ENCODE measurements at places on chromosomes 6 and 20. TPM values are rescaled to one million over a fixed set of nuclear protein-coding genes. Genes with fewer than 3 reads are reported as not detected.

Gene COL11A2
- 0.61 TPM for total RNA-seq

DNA sequence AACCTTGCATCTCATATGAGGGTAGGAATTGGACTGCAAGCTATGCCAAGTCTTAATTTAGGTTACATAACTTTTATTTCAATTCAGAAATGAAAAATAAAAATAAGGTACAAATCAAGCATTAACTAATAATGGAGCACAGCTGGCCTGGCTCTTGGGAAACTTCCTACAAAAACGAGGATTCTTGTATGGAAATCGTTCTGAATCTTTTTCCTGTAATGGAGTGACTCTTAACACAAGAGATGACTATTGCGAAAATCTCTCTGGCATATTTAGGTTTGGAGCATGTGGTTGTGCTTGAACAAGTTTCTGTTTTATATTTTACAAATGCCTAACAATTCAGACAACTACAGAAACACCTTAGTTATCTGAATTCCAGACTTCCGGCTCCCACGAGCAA is 34.0 kb upstream of the PI16 start:
- no peak overlapping the region for H3K27ac ChIP-seq
- peaks cover 37% of the 10 kb centered on the region for H3K36me3 ChIP-seq
- no peak overlapping the region for H3K4me3 ChIP-seq
- peaks cover 43% of the 10 kb centered on the region for H3K4me1 ChIP-seq
- no peaks in the 10 kb centered on the region for H3K27me3 ChIP-seq

DNA sequence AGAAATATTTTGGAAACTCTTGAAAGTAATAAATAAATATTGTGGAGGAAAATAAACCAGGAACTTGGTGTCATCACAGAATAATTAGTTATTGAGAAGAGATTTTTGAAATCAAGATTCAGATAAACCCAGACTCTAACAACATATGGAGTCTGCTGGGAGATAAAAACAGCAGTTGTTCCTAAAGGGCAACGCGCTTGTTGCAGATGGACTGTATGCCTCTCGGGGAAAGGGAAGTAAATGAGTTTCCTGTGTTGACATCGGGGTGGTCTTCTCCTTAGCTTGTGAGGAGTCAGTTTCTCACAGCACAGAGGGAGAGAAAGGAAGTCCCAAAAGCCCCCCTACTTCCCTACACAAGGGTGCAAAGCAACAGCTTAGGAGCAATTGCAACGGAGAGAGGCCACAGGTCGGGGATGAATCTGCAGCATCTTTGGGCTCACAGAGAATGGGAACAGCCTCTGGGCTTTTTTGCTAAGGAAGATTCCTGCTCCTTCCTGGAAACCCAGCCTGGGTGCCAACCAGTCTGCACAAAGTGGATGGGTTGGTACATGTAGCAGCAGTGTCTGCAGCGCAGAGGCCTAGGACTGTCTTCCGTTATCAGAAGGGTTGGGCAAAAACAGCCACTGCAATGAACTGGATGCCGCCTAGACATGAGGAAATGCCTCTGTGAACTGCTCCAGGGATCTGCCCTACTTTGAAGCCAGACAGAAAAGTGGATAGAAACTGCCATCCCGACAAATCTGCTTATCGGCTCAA is 603.0 kb upstream of the NRSN1 start:
- H3K4me3 ChIP-seq: no peak overlapping the region
- no peaks in the 10 kb centered on the region for H3K4me1 ChIP-seq
- H3K36me3 ChIP-seq: no peaks in the 10 kb centered on the region
- peaks cover 1% of the 10 kb centered on the region for H3K27me3 ChIP-seq
- no peak overlapping the region for H3K27ac ChIP-seq

GRCh38 chr6:34697904-34698559 is 1.5 kb upstream of the ILRUN start:
- peaks cover 38% of the 10 kb centered on the region for H3K4me1 ChIP-seq
- no peak for DNase-seq
- H3K36me3 ChIP-seq: peaks cover 8% of the 10 kb centered on the region

DNA sequence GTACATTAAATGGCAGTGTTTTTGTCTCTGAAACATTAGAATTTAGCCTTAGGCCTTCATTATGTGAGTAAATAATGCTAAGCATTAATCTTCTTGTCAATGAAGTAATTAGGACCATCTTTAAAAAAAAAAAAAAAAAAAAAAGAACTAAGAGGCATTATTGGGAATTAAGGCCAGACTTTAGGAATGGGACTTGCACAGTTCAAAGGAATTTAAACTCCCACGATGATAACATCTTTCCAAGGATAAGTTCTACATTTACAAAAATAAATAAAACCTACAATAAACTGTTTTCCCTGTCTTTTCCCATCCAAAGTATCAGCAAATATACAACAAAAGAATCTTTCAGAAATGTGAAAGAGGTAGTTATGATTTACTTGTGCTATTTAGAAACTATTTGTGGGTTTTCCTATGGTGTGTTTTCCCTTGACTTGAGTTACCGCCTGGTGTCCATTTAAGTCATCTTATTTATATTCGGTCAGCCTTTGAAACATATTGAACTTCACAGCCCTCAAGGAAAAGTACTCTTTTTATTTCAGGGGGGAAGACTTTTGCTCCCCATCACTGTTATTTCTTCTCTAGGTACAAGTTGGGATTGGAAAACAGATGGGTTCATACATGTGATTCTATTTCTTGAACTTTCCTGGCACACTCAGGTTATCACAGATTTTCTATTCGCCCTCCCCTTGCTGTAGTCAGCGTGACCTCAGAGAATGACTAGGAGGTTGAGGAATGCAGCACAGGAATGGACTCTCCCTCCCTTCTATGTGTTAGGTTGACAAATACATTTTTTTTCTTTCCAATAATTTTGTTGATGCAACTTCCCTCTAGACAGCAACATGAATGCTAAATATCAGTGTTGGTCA is 13.6 kb downstream of the STMND1 start:
- H3K4me1 ChIP-seq: no peaks in the 10 kb centered on the region
- DNase-seq: no peak
- H3K27ac ChIP-seq: no peak overlapping the region
- H3K36me3 ChIP-seq: no peaks in the 10 kb centered on the region
- no peak overlapping the region for H3K4me3 ChIP-seq
- no peaks in the 10 kb centered on the region for H3K27me3 ChIP-seq

- H3K36me3 ChIP-seq: peaks cover 32% of the 10 kb centered on the region
- no peak overlapping the region for H3K4me3 ChIP-seq
- peaks cover 13% of the 10 kb centered on the region for H3K4me1 ChIP-seq
- H3K27me3 ChIP-seq: no peaks in the 10 kb centered on the region
- H3K27ac ChIP-seq: no peak overlapping the region
- no peak for DNase-seq
These were observed 13.4 kb downstream of the SNX14 start for GRCh38 chr6:85580118-85580877.

- H3K27me3 ChIP-seq: peaks cover 12% of the 10 kb centered on the region
- H3K36me3 ChIP-seq: no peaks in the 10 kb centered on the region
- H3K4me3 ChIP-seq: no peak overlapping the region
- H3K4me1 ChIP-seq: peaks cover 16% of the 10 kb centered on the region
- no peak for DNase-seq
These were observed 19.1 kb downstream of the VSTM2L start for GRCh38 chr20:37922016-37922415.

All from activated T-helper 1 cell treated with anti-CD3 and anti-CD28 coated beads, Interleukin-12 subunit alpha, Interleukin-12 subunit beta, Interleukin-2, Interleukin-4 antibody, amounts not matched to agents 30 ng/mL and 10 ng/mL and 1 ng/mL, durations not matched to agents 14 hours and 24 hours and 36 hours (primary cell).